ENCODE measurements at places on chromosomes 6 and 20.

GRCh38 chr6:33279971-33280511 lies 3.1 kb downstream of the B3GALT4 start:
- no peak for DNase-seq

DNA sequence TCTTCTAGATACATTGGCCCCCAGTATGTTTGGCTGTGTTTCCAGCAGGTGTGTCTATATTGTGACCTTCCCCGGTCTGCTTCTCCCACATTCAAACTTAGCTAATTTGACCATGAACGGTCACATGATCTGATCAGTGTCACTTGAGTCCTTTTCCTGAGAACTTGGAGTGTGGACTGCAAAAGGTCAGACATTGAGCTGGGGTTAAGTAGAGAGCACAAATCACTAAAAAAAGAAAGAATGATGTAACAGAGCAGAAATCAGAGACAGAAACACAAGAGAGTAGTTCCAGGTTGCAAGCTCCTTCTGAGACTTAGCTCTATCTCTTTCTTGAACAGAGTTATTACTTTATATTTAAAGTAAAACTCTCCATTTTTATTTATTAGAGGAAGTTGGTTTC lies 733.9 kb downstream of the CBLN4 start:
- no peak for DNase-seq

- no peak for DNase-seq
Measured at GRCh38 chr20:1320902-1321653, 7.9 kb downstream of the SDCBP2 start.

- DNase-seq: peak; percentile 74
Measured at GRCh38 chr20:31704225-31705119, 18.2 kb downstream of the BCL2L1 start.

DNA sequence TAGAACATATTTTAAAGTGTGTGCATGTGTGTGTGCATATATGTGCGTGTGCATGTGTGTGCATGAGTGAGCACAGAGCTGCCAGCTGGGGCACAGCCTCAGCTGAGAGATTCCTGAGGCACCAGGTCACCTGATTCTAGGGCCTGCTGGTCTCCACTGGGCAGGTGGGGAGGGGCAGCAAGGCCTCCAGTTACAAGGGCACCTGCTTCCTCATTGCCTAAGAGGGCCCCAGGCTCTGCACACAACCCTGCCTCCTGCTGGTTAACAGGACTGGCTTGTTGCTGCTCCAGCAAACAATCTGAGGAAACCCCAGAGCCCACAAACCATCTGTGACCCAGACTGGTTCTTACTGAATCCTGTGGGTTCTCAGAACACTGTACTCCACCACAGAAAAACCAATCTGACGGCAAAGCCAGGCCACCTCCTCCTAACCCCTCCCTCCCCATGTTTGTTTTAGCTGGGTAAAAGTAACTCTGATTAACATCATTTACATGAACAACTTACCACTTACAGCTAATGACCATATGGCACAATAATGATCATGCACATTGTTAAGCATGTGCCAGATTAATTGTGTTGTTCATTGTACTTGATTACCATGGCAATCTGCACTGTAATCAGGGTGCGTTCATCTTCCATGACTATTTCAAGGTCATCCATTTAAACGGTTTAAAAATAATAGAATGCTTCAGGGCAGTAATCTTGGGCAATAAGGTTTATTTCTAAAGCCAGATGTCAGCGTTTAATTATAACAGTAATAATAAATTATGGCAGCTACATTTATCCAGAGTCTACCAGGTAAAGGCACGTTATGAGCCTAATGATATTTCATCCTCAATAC lies 23.1 kb upstream of the UBE2J1 start:
- DNase-seq: peak; percentile 77

- DNase-seq: peak; percentile 91
Measured at GRCh38 chr6:149934249-149935156, 7.3 kb upstream of the ULBP2 start.

DNA sequence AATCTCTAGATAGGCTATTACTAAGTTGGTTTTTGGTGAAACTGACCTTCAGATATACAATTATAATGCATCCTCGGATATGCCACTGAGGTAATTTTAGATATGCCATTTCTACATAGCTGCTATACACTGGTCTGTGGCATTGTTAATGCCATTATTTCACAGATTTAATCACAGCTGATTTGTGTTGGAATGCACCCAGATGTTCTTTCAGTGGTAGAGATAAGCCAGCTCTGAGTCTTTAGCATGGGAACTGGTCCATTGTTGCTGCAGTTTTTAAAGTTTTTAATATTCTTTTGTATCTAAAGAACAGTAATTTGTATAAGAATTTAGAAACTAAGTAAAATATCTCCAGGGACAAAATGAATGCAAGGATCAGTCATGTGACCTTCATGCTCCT lies 6.8 kb downstream of the TMX4 start:
- DNase-seq: no peak

GRCh38 chr6:46961711-46962110 lies 40.0 kb upstream of the ADGRF5 start:
- no peak for DNase-seq

- no peak for DNase-seq
Measured at GRCh38 chr20:64044484-64045247, 4.8 kb downstream of the SOX18 start.

GRCh38 chr6:7425808-7426190 lies 36.2 kb downstream of the RIOK1 start:
- DNase-seq: no peak

DNA sequence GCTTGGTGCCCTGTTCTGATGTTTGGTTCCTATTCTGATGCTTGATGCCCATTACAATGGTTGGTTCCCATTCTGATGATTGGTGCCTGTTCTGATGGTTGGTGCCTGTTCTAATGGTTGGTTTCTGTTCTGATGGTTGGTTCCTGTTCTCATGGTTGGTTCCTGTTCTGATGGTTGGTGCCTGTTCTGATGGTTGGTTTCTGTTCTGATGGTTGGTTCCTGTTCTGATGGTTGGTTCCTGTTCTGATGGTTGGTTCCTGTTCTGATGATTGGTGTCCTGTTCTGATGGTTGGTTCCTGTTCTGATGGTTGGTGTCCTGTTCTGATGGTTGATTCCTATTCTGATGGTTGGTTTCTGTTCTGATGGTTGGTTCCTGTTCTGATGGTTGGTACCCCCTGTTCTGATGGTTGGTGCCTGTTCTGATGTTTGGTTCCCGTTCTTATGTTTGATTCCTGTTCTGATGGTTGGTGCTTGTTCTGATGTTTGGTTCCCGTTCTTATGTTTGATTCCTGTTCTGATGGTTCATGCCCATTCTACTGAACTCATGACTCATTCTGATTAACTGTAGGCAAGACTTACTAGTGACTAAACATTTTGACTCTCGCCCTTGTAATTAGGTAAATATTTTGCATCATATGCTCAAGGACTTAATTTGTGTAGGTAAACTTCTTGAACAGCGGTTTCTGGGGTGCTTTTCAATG lies 146.2 kb downstream of the DLL1 start:
- no peak for DNase-seq

GRCh38 chr20:53897884-53898555 lies 172.4 kb downstream of the BCAS1 start:
- DNase-seq: no peak

DNA sequence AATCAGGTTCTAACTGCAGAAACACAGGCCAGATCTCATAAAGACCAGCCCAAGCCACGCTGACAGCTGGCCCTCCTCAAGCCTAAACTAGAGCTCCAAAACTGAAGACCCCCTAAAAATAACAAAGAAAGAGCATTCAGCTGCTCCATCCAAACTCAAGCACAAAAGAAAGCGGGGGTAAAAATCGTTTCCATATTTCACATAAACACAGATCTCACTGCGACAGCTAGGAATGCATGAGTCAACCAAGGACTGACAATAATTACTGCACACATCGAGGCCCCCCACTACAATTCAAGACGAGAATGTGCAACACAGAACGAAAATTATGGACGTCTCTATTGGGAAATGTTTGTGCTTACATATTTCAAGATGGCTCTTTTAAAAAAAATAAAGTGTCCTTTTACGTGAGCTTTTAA lies 31.1 kb downstream of the CNKSR3 start:
- no peak for DNase-seq

DNA sequence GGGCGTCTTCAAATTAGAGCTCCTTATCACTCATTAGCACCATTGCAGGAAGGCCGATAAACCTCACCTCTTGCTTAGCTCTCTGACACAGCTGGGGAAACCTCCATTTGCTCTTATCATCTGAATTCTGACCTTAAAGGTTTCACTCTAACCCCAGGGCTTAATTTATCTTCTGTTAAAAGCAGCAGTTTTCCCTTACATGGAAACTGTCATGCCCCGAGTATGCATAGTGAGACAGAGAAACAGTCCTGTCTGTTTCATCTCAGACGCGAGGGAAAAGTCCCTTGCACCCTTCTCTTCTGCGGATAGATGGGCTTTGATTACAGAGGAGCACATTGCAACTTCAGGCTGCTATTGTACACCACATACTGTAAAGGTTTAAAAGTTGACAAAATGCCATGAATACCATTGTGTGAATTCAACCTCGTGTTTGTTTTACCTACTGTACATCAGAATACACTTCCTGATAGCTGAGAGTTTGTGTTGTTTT lies 191.5 kb upstream of the BMP2 start:
- no peak for DNase-seq

DNA sequence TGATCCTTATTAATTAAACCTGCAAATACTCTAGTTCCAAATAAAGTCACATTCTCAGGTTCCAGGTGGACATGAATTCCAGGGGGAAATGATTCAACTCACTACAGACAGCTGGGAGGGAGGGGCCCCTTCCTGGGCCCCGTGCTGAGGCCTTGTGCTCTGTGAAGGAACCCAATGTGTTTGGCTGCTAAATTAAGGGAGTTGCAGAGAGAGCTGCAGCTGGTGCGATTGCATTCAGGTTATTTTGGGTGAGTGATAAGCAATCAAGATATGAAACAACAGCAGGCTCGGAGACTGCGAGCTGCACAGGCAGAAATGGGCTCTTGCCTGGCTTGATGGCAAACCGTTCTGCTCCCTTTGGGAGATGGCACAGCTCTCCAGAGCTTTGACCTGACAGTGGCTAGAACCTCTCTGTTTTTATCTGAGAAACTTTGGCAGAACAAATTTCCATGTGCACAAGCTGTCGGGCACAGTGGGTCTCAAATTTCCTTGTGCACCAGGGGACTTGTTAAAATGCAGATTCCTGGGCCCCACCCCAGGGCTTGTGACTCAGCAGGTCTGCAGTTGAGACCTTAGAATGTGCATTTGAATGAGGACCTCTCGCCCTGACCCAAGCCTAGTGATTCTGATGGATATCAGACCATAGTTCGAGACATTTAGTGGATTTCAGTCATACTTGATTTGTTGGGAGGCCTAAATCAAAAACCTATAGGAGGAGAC lies 9.8 kb downstream of the MAPK13 start:
- no peak for DNase-seq

DNA sequence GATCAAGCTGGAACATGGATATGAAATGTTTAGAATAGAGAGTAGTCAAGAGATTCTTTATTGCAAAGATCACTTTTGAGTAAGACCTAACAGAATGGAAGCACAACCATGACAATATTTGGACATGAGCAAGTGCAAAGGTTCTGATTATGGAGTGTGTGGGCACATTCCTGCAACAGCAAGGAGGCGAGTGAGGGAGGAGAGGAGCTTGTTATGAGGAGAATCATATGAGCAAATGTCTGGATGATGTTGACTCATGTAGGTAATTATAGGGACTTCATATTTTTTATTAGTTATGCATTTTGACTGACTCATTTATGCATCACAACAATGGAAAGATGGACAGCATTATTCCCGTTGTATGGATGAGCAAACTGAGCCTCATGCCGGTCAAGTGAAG lies 100.8 kb upstream of the SLC35B3 start:
- DNase-seq: no peak

DNA sequence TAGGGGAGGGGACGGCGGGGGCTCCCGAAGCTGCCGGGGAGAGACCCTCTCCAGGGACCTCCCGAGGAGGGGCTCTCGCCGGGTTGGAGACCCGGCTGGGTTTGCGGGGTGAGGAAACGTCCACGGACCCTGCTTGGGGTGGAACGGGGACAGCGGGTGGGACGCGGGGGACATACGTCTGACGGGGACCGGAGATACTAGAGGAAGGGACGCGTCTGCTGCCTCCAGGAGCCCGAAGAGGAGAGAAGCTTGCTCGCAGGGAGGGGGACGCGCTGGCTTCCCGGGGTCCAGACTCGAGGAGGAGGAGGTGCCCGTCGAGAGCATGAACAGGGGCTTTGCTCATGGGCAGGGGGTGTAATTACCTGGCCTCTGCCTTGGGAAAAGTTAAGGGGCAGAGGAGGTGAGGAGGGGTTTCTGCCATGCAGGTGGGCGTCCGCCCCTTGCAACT lies 593 bp downstream of the DNMT3B start:
- DNase-seq: peak; percentile 22

DNA sequence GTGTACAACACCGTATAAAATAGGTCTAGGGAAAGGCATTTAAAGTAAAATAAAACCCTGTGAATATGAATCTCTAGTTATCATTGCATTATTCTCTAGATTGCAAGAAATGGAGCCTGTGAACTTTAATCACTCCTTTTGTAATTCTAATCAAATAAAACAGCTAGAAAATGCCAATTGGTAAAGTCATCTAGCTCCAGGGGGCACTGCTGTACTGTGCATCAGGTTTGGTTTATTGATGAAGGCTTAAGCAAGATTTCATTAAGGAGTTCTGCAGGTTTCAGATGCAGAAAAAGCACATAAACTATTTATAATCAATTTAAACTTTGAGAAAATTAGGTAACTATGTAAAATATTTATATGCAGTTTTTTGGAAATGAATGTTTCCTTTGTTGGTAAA lies 645.0 kb downstream of the PHF3 start:
- no peak for DNase-seq

GRCh38 chr6:98695091-98695801 lies 139.1 kb upstream of the POU3F2 start:
- no peak for DNase-seq

GRCh38 chr6:43269273-43270007 lies 26.2 kb downstream of the TTBK1 start:
- peak; percentile 81 for DNase-seq

DNA sequence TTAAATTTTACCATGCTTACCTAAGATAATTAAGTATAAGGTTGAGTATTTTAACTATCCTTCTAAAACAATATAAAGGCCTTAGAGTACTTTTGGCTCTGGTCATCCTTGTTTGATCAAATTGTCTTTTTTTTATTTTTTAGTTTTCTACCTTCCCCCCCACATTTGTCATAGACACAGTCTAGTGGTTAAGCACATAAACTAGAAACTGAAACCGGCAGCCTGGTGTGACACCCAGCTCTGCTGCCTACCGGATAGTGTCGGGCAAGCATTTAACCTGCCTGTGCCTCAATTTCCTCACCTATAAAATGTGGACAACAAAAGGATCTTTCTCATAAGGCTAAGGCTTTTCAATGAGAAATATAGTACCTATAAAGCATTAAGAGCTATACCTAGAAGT lies 21.6 kb upstream of the TULP4 start:
- no peak for DNase-seq

DNA sequence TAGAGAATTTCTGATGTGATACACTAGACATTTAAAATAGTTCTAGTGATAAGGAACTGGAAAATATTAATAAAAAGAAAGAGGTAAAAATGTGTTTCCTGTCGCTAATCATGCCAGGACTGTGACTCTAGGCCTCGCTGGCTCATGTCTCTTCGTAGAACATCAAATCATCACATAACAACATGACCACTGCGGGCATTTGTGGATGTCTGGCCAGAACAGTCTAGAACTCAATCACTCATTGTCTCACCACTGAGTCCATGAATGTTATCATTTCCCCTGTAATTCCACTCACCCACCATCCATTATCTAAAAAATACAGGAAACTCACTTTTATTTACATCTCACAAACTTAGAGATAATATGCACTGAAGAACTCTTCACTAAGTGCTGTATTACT lies 3.4 kb downstream of the HMGN3 start:
- DNase-seq: no peak

- DNase-seq: peak; percentile 49
Measured at GRCh38 chr6:139161169-139161568, 26.3 kb downstream of the HECA start.

Measured in mucosa of descending colon (tissue), 3 donors.